ENCODE measurements at places on chromosomes 6 and 20.

DNA sequence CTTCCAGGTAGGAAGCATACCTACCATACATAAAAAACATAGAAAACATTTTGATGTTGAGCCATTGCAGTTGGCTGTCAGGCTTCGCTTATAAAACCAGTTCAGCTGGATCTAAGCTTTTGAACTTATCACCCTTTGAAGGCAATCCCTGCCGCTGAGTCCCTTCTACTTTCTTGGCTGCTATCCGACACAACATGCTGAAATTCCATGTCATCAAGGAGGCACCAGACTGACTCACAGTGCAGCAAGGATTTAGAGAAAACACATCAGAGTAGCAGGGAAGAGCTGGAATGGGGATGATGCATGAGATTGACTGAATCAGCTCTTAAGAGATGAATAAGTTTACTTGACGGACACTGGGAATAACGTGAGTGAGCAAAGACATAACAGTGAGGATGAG, 135.0 kb upstream of the MAN1A1 start:
- no peak for DNase-seq

DNA sequence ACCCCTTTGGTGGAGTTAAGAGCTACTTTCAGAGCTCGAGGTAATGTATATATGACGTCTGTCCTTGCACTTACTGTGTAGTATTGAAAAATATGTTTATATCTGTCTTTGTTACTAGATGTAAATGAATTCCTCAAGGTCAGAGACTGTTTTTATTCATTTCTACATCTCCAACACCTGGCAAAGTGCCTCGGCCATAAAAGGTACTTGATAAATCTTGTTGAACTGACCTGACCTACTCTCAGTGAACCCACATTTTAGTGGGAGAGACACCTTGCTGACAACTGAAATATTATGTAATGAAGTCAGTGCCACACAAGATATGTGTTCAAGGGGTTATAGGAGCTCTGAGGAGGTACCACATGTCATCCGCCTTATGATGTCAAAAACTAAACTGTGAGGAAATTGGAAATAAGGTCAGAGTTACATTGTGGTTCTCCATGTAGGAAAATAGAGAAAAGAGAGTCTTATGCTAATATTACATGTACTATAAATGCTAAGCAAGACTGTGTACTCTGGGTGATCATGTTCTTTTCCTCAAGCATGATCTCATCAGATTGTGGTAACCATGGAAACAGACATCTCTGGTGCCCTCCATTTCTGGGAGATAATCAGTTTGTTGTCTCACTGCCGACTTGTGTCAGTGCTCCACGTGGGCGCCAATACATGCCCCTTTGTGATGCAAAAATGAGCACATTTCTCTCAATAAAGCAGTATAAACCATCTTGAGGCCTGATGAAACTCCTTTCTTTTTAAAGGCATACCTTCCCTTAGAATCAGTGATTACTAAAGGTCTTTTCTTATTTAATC, 5.7 kb upstream of the TMEM30A start:
- no peak for DNase-seq

DNA sequence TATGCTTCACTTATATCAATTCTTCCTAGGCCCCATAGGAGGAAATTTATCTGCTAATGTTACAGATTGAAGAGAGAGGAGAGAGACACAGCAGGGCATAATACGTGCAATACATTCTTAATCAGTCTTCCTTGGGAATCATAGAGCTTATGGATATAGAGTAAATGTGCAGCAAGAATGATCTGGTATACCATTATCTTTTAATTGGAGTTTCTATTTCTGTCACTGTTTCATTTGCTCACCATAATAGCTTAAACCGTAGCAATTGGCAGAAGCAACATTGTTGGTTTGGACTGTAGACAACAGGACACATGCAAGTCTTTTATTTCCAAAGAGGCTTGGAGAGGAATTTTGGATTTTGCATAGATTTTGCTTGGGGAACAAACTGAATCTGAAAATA, 68.1 kb upstream of the PCSK2 start:
- no peak for DNase-seq

GRCh38 chr20:38229376-38230252, 30.9 kb downstream of the KIAA1755 start:
- DNase-seq: peak; percentile 17

- no peak for DNase-seq
These were observed 89.6 kb downstream of the RIPOR3 start for GRCh38 chr20:50601511-50602431.

- DNase-seq: no peak
These were observed 117.0 kb upstream of the EDN1 start for GRCh38 chr6:12173181-12173580.

GRCh38 chr6:104601721-104602120, 258.0 kb downstream of the HACE1 start:
- no peak for DNase-seq

GRCh38 chr20:61500791-61501321, 248.8 kb downstream of the CDH4 start:
- no peak for DNase-seq
